ENCODE measurements at places on chromosomes 11 and 22.

- DNase-seq, result peak; percentile 65
Measured at GRCh38 chr22:36546092-36546804, 17.3 kb upstream of the EIF3D start.

DNA sequence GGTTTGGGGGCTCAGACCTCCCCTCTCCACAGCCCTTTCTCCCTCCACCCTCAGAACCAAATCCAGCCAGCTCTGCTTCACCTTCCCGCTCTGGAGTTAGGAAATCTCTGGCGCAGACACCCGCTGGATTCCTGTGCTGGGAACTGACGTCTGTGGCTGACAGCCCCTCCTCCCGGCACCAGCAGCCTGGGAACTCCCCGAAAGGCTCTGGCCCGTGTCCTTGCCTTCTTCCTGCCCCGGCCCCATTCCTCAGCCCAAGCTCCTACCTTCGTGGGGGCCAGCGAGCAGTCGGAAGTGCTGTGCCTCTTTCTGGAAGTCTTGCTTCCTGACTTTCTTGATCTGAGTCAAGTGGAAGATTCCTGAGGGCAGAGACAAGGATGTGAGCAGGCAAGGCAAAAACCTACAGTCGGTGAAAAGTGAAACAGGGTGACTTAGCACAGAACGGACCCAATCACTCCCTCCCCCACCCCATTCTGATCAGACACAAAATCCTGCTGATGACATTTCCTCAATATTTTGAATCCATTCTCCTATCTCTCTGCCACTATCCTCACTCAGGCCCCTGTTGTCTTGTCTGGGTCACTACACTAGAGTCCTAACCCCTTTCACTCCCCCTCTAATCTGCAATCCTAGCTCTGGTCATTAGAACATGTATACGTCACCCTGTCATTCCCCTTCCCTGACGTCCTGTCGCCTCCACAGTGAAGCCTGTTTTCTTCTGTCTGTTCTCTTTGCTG, 34.1 kb downstream of the CHRDL2 start:
- DNase-seq, result peak; percentile 77

DNA sequence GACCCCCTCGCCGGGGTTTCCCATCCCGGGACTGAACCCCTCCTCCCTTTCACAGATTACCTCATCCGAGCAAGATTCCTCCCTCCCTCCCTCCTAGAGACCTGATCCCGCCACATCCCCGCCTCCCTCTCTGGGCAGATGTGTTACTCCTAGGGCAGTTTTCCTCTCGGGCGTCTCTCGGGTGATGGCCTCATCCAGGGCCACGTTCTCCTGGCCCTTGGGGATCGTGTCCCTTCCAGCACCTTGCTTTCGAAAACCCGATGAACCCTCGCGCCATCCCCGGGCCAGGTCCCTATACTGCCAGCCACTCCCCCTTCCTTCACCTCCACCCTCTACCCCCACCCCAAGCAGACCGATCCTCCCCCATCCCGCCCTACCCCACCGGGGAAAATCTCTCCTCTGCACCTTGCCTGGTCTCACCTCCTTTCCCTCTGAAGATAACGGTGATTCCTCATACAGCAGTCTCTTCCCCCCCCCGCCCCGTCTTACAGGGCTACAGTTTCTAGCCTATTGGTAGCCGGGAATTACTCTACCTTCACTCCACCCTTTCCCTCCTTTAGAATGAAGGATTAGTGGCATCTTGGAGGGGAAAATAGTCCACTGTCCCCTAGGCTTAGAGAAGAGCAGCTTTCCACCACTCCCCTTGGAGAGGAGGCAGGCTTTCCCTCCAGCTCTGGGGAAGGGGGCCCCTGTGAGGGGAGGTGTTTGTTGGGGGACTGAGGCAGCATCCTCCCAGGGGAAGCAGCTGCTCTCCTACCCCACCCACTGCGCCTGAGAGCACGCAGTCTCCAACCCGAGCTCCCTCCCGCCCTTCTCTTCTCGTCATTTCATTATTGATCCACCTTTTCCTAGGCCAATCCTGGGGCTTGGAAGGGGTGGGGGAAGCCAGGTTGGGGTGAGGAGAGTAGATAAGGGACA, 1.2 kb downstream of the KMT2A start:
- peak; percentile 31 for DNase-seq

GRCh38 chr11:1231396-1232020, 8.6 kb downstream of the MUC5B start:
- no peak for DNase-seq

DNA sequence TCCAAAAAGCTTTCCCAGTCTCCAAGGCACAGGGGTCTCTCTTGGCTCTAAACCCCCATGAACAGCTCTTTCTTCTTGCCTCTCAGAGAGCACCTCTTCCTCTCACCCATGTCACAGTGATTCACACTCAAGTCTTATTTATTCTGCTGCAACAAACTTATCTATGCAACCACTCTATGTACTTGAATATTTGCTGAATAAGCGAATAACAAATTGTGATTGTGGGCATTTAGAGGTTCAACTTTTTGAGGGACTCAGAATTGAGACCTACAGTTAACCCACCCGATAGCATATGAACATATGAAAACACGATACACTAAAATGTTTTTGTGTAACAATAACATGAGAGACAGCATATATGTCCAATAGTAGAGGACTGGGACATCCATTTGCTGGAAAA, 137.1 kb upstream of the NARS2 start:
- DNase-seq, result no peak

Measured in fibroblast of skin of scalp (primary cell).